ENCODE measurements at places on chromosomes 12 and 14.

GRCh38 chr12:43758728-43759563 lies at the start of the genes IRAK4 and PUS7L:
TSS of gene IRAK4 (plus strand) at chr12:43758951. CDS start at chr12:43768112, 9,161 bp downstream.
TSS of gene PUS7L (minus strand) at chr12:43758790. CDS start at chr12:43755245, 3,545 bp downstream.
- peak; percentile 93 for DNase-seq

DNA sequence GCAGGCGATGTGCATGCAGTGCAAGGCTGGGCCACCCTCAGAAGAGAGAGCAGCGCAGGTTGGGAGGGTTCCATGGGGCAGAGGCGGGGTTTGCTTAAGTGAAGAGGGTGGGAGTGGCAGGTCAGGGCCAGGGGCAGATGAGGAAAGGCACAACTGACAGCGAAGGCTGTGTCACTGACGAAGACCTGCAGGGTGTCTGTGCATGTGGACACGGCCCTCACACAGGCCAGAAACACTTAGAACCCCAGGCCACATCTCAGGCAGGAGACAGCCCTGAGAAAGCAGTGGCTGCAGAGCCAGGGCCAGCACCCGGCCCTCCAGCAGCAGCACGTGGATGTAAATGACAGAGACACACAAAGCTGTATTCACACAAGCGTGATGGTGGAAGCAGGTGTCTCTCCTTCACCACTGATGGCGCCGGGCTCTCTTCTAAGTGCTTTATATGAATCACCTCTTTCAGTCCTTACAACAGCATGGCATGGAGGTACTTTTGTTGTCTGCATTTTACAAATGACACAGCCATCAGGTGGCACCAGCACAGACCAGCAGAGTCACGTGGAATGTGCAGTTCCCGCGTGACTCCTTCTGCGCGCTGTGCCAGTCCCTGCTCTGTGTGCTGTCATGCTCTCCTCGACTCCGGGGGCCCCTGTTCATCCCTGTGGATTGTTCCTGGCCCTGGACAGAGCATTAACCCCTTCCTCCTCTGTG lies 54.6 kb downstream of the TSPAN11 start:
- DNase-seq, result no peak

GRCh38 chr12:69225251-69225910 lies 14.0 kb upstream of the CPSF6 start:
- DNase-seq, result no peak

GRCh38 chr12:113647048-113647447 lies 175.4 kb upstream of the LHX5 start:
- DNase-seq, result peak; percentile 57

- no peak for DNase-seq
Observed at GRCh38 chr14:98437113-98437512, 834.9 kb downstream of the BCL11B start.

- DNase-seq, result no peak
Observed at GRCh38 chr12:112597986-112598385, 179.2 kb downstream of the PTPN11 start.

GRCh38 chr12:97075161-97075933 lies 168.3 kb downstream of the NEDD1 start:
- no peak for DNase-seq

- DNase-seq, result no peak
Observed at GRCh38 chr14:58200846-58201245, 897 bp downstream of the ACTR10 start.

DNA sequence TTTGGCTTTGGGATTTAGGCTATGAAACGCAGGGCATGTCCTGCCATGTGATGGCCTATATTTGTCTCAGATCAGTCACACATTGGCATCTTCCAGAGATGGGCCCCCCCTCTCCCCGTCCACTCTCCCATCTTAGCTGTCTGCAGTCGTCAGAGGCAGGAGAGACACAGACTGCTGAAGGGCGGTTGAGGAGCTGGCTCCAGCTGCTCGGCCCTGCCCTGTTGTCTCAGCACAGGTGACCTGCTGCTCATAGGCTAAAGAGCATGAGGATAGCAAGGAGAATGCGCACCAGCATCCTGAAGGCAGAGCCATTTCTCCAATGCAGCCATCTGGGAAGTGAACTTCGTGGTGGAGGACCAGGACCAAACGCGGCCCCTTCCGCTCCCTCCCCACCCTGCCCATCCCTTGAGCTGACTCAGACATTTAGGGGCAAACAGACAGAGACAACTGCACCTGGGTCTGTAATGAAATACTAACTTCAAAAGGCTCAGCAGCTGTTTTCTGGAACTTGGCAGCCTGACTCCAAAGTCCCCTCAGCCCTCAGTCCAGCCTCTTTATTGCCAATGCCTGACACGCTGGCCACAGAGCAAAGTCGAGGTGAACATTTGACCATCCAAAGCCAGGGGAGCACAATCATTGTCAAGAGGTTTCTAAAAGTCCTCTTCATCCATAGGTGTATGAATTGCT lies 22.3 kb downstream of the FZD10 start:
- DNase-seq, result no peak

GRCh38 chr14:23306412-23307145 lies at the start of gene BCL2L2:
TSS of gene BCL2L2 (plus strand) at chr14:23306833. CDS start at chr14:23307768, 935 bp downstream.
- peak; percentile 92 for DNase-seq

DNA sequence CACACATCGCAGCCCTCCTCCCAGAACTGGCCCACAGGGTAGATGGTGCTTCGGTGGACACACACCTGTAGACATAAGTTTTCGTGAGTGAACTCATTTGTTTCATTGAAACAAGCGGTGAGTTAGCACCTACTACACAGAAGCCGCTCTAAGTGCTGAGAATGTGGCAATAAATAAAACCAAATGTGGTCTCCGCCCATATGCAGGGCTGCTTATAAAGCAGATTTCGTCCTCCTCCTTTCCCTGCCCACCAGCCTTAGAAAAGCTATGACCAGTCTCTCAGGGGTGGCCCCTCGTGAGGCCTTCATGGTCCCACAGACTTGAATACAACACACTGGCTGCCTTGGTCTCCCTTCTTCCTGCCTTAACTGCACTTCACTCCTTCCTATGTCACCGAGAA lies 31.1 kb upstream of the ANO2 start:
- DNase-seq, result no peak

DNA sequence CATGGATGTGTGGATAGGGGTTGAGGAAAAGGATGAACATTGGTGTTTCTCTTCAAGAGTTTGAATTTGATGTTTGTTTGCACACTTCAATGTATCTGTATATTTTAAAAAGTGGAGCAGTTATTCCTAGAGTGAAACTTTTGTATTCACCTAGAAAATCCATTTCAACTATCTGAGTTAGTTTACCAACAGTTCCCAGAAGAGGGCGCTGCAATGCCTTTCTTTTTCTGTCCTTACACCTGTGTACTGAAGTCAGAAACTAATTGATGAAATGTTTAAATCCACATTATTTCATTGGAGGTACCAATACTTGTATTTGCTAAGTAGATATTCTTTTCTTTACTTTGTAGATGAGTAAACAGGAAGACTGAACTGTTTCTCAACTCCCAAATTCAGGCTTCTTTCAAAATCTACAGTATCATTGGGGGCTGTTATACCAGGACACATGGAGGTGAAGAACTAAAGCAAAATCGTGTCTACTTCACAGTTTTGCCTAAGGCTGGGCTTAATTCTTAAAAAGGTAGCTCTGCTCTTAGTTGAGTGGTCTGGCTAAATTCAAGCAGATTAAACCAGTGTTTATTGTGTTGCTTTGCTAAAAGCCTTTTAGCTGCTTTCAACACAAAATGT lies 26.6 kb upstream of the KLRB1 start:
- peak; percentile 27 for DNase-seq

DNA sequence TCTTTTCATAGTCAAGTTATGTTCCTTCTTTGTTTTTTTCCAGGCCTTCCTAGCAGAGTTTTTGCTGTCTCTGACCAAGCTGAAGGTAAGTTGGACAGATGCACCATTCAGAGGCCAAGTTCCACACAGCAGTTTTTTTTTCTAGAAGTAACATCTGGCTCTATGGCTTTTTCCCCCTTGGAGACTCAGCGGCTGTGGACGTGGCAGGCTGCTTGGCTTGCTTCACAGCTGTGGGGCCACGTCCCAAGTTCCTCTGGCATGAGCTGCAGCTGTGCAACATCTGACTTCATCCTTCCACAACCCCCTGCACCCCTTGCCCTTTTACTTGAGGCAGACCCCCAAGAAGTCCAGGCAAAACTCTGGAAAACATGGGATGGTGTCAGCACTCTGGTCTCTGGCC lies 24.2 kb upstream of the RHOJ start:
- no peak for DNase-seq

GRCh38 chr12:123278101-123278627 lies 6.5 kb upstream of the CDK2AP1 start:
- no peak for DNase-seq

DNA sequence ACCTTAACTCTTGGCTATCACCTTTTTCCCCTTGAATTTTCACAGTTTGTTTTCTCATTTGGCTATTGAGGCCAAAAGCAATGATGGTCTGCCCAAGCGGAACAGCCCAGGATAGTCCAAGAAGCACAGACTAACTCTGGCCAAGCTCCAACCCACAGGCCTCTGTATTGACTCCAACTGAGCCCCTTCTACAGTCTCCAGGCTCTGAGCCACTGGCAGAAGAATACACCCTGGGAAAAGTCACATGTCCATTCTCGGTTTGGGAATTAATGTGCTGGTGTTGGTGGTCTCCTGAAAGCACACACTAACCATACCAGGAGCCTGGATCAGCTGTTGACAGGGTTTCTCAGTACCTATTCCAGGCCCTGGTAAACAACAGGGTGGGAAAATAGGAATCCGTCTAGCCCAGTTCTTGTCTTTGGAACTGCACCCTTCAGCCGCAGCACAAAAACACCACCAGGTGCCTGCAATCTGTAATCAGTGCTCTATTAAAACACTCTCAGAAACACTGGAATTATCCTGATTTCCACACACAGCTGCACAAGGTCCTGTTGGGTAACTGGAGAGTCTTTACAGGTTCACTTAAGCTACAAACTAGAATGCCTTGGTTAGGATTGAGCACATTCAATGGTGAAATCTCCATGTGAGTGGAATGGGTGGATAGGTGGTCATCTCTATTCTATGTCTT lies 63.6 kb downstream of the STXBP6 start:
- DNase-seq, result no peak

DNA sequence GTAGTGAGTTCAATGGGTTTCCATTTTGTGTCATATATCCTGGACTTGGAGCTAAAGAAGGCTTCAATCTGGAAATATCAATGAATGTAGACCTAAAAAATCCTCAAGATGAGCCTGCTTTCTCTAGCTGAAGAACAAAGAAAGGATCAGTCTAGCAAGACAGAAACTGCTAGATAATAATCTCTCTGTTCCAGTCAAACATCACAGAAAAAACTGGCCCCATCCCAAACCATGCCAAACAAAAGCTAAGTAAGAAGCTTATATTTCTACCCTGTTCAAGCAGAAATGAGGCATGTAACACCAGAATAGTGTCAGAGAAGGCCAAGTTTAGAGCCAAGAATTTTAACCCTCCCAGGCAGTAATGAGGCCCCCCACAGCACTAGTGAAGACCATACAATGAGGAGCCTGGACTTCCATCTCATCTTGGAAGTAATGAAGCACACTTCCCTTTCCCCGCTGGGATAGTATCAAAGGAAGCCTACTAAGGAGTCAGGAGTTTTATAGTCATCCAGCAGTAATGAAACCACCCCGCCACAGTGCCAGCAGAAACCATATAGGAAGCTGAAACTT lies 95.8 kb downstream of the NELL2 start:
- no peak for DNase-seq

- no peak for DNase-seq
Observed at GRCh38 chr14:101022121-101022520, 118.6 kb upstream of the RTL1 start.

- no peak for DNase-seq
Observed at GRCh38 chr12:51937926-51938325, 13.6 kb upstream of the ACVR1B start.

GRCh38 chr12:21129906-21130305 lies 1.1 kb upstream of the SLCO1B1 start:
- no peak for DNase-seq

- no peak for DNase-seq
Observed at GRCh38 chr12:68915055-68915454, 17.9 kb downstream of the CPM start.

GRCh38 chr12:110561471-110562201 lies 21.5 kb downstream of the PPTC7 start:
- DNase-seq, result no peak

DNA sequence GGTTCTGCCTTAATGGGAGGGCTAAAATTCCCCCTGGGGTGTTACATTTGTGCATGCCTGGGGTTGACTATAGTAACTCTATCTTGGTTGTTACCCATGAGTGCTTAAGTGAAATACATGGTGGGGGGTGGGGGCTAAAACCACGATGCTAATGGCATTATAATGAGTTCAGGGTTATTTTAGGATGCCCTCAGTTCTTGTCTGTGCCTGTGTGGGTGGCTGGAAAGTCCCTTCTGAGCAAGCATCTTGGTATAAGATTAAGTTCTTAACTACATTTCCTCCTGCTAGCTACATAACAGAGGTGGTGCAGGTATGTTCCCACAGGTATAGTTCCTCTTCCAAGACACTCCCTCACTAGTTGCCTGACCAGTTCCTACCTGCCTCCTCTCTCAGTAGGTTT lies 822.3 kb downstream of the LRFN5 start:
- no peak for DNase-seq

- DNase-seq, result no peak
Observed at GRCh38 chr14:51248016-51248987, 8.3 kb downstream of the TMX1 start.

DNA sequence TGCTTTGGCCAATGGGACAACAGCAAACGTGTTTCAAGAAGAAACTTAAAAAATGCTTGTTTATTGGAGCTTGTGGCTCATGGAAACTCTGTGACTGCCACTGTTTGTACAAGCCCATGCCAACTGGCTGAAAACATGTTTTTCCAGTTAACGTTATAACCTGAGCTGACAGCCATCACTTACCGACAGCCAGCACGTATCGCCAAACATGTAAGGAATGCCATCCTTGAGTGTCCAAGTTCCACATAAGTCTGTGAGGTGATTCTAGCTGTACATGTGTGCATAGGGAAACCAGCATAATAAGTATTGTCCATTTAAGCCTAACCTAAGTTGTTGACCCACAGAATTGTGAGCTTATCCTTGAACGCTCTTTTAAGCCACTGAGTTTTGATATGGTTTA lies 596.9 kb downstream of the TRHDE start:
- no peak for DNase-seq

DNA sequence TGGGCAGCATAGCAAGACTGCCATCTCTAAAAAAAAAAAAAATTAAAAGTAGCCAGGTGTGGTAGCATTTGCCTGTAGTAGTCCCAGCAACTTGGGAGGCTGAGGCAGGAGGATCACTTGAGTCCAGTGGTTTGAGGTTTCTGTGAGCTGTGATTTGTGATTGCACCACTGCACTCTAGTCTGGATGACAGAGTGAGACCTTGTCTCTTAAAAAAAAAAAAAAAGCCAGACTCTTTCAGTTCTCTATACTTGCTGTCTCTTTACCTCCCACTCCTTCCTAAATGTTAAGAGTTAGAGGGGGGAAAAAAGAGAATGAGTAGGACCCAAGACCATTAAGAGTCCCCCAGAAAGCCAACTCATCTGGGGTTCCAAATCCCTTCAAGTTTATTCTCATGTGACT lies 17.8 kb downstream of the EIF2S1 start:
- DNase-seq, result no peak

Data from glutamatergic neuron (in vitro differentiated cells).